ENCODE measurements at places on chromosomes 5 and 9.

DNA sequence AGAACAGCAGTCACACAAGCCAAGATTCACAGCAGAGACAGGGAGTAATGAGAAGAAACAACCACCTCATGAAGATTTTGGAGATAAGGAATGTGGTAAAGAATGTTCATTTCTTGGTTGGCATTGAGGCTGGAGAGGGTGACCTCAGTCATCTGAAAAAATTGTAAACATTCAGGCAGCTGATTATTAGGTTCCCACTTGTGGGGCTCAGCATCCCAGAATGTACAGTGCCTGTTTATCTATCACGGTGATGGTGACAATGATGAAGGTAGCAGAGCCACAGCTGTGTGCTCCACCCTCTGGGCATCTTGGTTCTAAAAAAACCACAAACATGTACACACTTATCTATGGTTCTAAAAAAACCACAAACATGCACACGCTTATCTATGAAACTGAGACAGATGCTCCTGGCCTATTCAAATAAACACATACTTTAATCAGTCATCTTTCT lies 143.9 kb upstream of the MOCS2 start:
- DNase-seq, result no peak

DNA sequence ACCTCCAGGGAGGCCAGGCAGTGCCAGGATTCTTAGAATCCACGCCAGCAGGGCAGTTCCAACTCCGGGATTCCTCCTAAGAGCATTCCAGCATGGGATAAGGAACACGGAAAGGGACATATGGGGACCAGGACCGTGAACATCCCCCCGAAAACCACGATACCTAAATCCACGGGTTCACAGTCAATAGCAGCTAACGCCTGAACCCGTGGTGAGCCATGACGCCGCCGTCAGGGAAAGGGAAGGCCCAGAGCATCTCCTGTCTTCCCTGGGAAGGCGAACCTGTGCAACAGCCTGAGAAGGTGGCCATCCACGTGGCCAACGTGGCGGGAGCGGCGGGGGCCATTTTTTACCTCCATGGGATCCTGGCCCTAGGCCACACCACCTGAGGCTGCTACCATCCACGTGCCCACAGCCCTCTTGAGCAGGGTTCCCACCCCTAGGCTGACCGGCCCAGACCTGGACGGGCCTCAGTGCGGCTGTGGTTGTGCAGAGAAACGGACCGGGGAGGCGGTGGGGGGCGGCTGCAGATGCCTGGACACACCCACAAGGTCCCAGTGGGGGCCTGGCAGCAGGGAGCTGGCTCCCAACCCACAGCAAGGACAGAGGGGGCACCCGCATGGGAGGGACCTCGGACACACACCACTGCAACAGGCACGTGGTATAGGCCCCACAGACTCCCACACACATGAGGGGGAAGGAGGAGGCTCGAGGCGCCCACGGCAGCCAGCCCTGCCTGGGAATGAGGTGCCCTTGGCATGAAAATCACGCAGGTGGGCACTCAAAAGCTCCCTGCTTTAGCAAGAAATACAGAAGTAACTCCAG lies 42.8 kb downstream of the SLC12A7 start:
- no peak for DNase-seq

DNA sequence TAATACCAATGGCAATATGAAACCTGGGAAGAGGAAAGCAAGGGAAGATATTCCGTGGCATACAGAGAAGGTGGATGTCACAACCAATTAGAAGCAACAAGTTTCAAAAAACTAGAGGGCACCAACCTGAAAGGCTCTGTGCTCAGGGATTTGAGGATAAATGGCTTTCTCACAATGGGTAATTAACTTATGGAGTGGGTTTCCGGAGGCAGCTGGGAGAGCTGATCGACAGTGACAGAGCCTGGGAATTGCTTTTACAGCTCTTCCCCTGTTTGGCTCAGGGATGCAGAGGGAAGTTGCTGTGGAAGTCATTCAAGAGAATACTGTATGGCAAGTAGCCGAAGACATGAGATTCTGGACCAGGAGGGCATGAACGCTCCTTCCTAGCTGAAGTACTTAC lies 237.0 kb downstream of the KIF4B start:
- no peak for DNase-seq

DNA sequence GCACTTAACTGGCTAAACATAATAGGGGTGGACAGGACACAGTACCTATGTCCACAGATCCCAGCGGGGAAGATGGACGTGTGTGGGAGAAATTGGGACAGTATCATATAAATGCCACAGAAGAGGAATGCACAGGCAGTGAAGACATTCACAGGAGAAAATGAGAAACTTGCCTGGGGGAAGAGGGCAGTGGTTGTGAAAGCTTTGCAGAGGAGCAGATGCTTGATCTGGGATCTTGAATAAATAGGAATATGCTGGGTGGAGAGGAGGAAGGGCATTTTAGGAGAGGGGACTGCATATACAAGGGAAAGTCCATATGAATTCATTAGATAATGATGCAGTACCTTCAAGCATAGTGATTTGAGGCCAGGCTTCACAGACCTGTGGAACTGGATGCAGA lies 13.6 kb downstream of the TMEM268 start:
- DNase-seq, result no peak

GRCh38 chr5:28009576-28009975 lies 971.2 kb upstream of the CDH9 start:
- DNase-seq, result no peak

DNA sequence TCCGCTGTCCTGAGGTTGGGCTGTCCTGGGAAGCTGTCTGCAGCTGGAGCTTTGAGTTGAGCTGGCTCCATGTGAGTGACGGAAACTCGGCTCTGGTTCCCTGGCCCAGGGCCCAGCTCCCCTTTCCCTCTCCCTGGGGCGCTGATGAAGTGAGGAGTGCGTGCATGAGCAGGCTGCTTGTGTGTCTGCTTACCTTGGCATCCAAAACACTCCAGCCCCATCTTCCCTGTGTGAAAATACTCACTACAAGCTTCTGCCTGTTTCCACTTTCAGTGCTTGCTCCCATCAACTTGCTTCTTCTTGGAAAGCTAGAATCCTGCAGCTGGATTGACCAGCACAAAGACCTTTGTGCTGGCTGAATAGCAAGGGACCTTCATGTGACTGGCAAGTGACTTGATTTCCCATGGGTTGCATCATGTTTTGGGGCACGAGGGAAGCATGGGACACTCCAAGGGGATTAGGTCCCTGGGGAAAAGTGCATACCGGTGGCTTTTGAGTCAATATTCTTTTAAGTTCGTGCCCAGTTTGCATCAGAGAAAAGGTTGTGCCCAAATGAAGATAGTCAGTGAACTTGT lies 198.1 kb downstream of the GADD45G start:
- peak; percentile 47 for DNase-seq

- no peak for DNase-seq
Observed at GRCh38 chr9:124345063-124345462, 70.2 kb downstream of the PSMB7 start.

- DNase-seq, result no peak
Observed at GRCh38 chr5:66860199-66860975, 264.2 kb downstream of the MAST4 start.

DNA sequence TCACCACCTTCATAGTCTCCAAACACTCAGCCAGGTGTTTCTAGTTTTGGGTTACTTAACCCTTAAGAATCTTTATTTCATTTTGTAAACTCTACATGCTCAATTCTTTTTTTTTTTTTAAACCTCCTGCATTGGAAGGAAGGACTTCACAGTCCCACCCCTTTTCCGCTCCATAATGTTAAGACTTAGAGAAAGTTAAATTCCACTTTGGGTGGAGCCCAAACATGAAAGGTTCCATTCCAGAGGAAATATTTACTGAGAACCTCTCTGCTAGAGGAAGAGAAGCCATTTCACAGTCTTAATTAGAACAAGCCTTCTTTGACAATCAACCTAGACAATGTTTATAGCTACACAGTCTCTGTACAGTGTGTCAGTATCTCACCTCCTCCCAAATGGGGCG lies 312.3 kb downstream of the MLLT3 start:
- DNase-seq, result no peak

DNA sequence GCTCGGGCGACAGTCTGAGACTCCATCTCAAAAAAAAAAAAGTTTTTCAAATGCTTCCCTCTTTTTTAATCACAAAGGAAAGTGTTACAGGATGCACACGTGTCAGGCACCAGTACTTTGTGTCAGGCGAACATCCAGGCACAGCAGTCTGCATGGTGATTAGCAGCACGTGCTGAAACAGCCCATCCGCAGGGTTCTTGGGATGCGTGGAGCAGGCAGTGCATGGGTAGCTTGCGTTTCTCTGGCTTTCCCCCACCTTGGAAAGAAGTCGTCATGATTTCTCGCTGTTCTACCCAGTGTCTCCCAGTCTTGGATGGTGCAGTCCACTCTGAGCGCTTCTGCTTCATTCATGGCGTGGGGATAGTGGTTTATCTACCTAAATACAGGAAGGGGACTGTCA lies 35.4 kb downstream of the GPR107 start:
- no peak for DNase-seq

DNA sequence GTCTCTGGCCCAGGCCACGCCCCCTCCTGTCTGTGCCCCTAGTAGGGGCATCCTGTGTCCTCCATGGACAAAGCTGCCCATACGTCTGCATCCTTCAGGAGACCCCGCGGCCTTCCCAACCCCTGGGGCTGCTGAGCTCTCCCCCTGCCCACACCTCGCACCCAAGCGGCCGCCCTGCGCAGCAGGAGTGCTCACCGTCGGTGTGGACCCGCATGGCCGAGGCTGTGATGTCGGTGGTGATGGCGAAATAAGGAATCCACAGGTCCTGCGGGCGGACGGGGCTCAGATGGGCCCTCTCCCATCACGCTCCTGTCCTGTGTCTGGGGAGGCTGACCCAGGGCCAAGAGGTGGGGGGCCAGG lies 4.8 kb upstream of the NSMF start:
- DNase-seq, result no peak

- DNase-seq, result no peak
Observed at GRCh38 chr5:135747824-135748223, 86.6 kb upstream of the SLC25A48 start.

GRCh38 chr9:125521462-125522327 lies 185.3 kb downstream of the MAPKAP1 start:
- DNase-seq, result no peak

DNA sequence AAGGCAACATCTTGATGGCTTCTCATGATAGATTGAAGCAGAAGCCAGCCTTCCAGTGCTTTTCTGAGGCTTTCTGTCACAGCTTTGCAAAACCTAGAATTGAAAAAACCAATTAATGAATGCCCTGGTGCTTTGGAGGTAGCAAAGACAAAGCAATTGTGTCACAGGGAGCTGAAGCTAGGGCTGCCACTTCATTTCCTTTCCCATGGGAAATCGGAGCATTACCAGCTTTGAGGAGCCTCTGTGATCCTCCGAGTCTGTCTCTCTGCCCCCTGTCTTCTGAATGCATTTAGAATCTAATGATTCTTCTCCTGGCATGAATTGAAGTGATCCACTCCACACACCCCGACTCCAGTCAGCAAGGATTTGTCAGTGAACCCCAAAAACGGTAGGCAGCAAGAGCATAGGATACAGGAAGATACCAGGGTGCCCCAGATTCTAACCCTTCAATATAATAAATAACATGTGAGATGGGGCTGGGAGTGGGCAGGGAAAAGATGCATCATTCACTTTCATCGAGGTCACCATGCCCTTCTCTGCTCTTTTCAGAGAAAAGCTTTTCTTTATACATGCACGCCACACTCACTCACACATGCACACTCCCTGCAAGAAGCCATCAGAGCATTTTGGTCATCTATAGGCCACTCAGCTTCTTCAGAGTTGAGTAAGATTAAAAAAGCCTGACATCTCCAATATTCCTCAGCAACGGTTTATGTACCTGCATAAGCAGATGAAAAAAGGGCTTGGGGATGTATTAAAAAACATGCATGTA lies 247.7 kb upstream of the ZNF462 start:
- no peak for DNase-seq

DNA sequence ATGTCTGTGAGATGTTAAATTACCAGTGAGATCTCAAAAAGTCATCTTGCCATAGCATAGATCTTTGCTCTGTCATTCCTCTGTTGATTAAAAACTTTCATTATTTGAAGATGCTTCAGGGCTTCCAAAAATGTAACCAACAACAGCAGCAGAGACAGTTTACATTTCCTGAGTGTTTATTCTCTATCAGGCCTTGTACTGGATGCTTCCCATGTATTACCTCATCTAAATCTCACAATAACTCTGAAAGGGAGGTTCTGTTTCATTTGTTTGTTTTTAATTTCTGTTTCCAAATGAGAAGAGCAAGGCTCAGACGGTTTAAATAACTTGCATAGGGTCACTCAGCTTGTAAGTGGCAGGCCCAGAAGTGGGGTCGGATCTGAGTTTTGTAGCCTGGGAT lies 45.2 kb downstream of the MRRF start:
- DNase-seq, result no peak

GRCh38 chr9:13943176-13943575 lies 370.8 kb downstream of the NFIB start:
- no peak for DNase-seq

- no peak for DNase-seq
Observed at GRCh38 chr5:170545811-170546210, 42.0 kb downstream of the KCNIP1 start.

DNA sequence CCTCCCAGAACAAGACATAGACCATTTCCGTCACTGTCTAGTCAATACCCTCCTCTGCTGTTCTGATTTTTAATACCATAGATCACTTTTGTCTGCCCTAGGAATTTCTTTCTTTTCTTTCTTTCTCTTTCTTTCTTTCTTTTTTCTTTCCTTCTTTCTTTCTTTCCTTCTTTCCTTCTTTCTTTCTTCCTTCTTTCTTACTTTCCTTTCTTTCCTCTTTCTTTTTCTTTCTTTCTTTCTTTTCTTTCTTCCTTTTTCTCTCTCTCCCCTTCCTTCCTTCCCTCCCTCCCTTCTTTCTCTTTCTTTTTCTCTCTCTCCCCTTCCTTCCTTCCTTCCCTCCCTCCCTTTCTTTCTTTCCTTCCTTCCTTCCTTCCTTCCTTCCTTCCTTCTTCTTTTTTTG lies 49.0 kb upstream of the RAPGEF1 start:
- DNase-seq, result no peak

DNA sequence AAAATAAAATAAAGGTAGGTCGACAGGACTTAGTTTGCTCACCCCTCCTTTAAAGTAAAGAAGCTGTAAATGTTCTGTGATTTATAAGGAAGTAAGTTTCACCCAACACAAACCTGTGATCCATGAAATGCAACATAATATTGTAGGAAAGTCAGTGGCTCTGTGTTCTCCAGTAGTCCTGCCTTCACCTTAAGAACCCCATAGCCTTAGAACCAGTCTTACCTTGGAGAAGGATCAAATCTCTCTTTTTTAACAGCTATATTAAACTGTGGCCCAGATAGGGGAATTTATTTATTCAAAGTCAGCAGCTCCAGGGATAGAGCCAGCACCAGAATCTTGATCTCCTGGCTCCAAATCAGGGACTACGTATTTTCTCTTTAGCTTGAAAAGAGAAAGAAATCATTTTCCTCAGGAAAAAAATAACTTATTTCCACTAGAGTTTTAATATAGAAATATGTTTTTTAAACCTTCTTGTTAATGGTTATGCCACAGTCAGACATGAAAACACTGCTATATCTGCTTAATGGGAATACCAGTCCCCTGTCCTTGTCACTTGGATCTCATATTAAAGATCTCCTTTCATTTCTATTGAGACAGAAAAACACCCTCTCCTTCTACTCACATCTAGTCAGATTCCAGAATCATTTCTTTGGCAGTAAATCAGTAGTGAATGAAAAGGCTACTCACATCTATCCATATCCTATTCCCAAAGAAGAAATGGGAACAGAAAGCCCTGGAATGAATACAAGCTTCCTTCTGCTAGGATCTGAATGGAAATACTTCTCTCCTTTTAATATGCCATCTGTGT lies 269.2 kb upstream of the TNC start:
- no peak for DNase-seq

Measured in COR-L47 (cell line).